Fibroblast of skin of right quadriceps (primary cell): ENCODE measurements at places on chromosomes 12 and 14.

DNA sequence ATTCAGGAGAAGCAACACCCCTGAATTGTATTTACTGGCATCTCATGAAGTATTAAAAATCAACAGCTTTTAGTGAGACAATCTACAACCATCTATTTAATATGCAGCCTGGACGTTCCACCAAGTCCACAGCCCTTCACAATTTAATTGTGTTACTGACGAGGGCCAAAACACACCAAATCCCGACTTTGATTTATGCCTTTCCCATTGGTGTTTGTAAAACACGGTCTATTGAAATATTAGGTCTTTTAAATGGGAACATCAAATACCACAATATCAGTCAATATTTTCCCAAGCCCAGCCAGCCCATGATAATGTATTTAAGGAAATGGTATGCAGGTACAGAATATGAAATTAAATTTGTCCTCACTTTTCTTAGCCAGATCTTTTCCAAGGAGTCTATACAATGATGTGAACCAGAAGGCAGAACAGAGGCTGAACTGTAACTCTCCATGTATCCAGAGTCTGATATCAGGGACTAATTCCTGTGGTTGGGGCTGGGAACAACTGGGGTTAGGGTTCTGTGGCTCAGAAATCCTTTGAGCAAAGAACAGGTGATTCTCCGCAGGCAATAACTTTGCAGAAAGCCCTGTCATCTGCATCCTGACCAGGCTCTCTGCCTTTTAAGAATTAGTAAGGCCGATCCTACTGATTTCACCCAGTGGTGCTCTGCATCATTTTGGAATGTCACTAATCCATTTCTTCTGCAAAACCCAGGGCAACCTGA lies 179.3 kb upstream of the GZMB start:
- DNase-seq, result no peak

DNA sequence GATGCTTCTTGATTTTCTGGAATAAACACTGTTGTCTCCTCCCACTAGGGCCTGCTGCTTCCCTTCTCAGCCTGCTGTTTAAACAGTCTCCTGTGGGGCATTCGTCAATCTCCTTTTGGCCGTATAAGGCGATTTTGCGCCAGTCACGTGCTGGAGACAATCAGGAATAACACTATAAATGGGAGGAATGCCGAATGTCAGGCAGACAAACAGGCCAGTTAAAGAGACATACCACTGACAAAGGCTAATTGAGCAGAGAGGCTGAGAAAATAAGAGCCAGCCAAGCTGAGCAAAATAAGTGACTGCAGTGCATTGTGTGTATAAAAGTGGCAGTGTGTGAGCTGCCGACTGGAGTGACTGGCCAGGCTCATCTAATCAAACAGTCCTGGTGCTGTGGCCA lies 23.3 kb downstream of the DMAC2L start:
- DNase-seq, result peak; percentile 85

DNA sequence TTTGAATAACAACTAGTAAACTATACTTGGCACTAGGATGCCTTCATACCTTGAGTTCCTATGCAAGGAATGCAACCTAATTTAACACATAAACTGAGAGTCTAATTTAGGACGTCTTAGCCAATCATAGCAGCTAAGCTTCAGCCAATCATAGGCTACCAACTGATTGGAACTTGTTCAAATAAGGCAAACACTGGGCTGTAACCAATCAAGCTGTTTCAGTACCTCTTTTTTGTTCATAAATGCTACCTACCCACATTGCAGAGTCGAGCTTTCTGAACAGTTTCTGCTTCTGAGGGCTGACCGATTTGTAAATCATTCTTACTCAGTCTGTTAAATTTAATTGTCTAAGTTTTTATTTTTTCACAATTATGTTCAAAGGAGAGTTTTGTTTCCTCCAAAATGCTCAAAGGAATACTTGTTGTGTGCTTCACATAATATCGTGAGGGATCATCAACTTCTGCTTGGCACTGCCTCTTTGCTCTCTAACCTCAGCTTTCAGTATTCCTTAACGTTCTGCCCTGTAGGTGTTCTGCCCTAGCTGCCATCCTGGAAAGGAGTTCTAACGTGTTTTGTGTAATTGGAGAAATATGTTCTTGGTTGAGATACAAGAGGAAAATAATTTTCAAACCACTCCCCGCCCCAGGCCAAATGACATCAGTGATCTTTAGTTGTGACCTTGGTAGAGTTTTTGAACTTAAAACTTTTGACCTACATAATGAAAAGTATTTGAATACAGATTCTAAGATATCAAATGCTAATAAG lies 380.4 kb upstream of the MIS18BP1 start:
- DNase-seq, result no peak

DNA sequence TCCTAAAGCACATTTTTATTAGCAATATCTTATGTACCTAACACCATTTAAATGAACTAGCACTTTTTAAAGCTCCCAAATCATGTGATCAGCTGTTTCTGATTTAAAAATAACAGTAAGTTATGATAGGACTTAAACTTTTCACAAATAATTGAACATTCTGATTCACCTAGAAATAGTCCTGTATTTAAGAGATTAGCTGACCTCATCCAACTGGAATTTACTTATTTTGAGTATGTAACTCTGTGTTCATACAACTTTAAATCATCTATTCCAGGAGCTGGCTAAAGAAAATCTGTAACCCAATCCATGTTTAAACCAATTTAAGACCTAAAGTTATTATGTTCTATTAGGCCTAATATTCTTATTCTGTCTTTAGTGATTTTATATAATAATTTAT lies 184.3 kb downstream of the CCDC91 start:
- peak; percentile 55 for DNase-seq

DNA sequence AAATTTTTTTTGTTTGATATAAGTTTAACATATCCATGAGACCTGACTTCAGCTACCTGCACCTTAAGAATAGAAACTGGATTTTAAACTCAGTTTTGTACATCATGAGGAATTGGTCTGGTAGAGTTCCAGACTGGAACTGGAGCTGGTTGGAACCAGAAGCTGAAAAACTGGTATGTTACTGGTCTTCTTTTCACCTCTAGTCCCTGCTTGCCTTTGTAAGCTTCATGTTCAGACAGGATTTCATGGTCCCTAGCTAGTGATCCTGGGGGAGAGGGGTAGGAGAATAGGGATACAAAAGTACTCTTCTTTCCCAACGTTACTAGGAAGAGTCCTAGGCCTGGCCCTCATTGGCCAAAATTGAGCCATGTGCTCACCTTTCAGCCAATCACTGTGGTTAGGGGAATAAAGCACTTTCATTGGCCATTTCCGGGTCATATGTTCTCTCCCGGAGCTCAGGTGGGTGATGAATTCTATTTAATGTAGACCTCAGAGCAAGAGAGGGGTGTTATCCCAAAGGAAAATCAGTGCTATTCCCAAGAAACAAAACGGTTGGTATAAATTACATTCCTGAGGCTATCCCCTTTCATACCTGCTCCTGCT lies 36.9 kb upstream of the APPL2 start:
- no peak for DNase-seq

GRCh38 chr14:75430116-75430515 lies 2.3 kb downstream of the JDP2 start:
- DNase-seq, result peak; percentile 51

GRCh38 chr14:103087343-103087835 lies 3.4 kb downstream of the LBHD2 start:
- no peak for DNase-seq

GRCh38 chr12:57212701-57213057 lies 3.9 kb upstream of the NXPH4 start:
- no peak for DNase-seq

- DNase-seq, result no peak
Measured at GRCh38 chr14:86865934-86866333, 1127.0 kb downstream of the GALC start.

GRCh38 chr14:95024380-95024779 lies 132.9 kb downstream of the DICER1 start:
- DNase-seq, result no peak

DNA sequence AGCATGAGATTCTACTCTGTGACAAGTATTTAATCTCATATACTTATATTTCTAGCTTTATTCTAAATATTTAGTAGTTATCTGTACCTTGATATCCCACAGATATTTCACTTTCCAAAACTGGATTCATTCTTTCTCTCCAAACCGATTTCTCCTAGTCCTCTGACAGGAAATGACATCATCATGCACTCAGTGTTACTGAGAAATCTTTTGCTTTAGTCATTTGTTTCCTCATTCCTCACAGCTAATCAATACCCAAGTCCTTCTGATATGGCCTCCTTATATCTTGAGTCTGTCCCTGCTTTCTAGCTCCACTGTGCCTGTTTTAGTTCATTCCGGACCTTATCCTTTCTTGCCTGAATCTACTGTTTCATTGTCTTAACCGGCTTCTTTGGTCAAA lies 39.4 kb upstream of the E2F7 start:
- peak; percentile 73 for DNase-seq

DNA sequence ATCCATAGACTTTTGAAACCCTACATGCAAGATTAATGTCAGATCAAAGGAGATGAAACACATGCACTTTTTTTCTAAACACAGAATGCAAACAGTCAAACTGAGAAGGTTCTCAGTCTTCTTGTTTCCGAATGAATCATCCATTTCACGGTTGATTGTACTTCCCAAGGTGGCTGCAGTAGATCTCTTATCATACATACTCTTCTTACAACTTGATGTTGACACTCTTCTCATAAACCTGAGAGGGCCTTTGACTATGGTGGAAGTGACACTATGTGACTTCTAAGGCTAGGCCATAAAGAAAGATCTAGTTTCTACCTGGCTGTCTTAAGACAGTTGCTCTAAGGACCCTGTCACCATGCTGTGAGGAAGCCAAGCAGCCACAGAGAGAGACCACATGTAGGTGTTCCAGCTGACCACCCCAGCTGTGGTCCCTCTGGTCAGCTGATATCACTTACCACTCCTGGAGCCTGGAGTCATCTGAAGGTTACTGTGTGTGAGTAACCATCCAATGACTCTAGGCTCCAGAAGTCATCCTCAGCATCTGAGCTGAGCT lies 67.2 kb upstream of the HMGA2 start:
- DNase-seq, result no peak

- peak; percentile 3 for DNase-seq
Measured at GRCh38 chr14:96681829-96682228, 115.4 kb upstream of the VRK1 start.

GRCh38 chr14:24399999-24400718 lies 1.4 kb downstream of the NYNRIN start:
- no peak for DNase-seq

DNA sequence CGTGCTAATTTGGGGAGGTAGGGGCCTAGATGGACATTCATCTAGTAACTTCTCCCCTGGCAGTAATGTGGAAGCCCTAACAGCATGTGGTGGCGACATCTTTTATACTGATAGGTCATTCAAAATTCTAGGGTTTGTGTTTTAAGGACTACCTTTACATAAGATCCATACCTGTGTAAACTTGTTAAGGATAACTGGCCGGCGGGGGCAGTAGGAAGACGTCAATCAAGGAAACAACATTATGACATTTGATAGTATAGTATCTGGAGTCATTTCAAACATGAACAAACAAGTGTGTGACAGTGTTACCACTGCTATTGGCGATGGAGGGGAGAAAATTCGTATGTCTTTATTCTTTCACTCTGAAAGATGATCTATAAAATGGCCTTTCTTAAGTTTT lies 120.0 kb downstream of the TTLL5 start:
- DNase-seq, result no peak

GRCh38 chr12:106552228-106552627 lies 30.6 kb upstream of the RFX4 start:
- no peak for DNase-seq

DNA sequence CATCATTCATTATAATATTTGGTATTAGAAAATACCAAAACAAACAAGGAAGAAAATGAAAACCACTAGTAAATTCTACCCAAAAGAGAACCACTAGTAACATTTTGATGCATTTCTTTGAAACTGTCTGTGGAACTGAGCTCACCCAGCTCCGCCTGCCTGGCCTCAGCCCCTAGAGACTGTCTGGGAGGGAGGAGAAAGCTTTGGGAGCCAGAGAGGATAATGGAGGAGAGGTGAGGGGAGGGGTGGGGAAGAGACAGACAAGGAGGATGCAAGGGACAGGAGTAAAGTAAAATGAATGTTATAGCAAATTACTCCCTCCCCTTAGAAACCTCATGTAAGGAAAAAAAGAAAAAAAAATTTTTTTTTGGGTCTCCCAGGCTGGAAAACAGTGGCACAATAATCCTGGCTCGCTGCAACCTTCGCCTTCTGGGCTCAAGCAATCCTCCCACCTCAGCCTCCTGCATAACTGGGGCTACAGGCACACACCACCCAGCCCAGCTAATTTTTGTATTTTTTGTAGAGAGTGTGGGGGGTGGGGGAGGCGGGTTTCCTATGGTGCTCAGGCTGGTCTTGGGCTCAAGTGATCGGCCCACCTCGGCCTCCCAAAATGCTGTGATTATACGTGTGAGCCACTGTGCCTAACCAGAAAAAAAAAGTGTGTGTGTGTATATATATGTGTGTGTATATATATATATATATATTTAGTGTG lies 3.2 kb upstream of the MMP19 start:
- no peak for DNase-seq

GRCh38 chr12:43332977-43333640 lies 218.9 kb downstream of the ADAMTS20 start:
- peak; percentile 62 for DNase-seq

- DNase-seq, result no peak
Measured at GRCh38 chr14:46626876-46627275, 24.7 kb downstream of the RPL10L start.

DNA sequence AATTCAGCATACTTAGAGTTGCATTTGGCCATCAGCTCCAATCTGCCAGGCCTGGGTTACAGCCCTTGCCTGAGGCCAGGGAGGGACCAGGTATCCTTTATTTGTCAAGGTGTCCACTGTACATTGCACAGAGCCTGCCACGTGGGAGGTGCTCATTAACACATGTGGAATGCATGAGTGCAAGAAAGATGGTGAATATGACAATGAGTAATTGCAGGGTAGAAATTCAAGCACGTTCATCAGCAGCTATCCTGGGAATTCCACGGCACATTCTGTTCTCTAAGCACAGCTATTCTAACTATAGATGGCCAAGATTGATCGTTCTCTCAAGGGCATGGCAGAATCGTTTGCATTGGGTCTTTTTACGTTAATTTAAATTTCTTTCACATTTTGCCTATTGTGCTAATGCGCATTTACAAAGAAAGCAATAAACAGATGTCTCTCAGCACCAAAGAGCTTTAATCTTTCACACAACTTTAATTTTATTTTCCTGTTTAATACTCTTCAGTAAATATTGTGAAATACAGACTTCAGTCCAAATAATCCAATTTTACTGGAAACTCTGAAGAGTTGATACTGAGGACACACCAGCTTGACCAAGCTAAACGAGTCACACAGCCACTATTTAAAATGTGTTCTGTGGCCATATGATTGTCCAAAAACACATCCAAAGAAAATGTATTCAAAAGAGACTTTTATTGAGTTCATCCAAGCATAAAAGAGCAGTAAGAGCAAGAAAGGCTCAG lies 1025.7 kb upstream of the TMEM132C start:
- peak; percentile 46 for DNase-seq

DNA sequence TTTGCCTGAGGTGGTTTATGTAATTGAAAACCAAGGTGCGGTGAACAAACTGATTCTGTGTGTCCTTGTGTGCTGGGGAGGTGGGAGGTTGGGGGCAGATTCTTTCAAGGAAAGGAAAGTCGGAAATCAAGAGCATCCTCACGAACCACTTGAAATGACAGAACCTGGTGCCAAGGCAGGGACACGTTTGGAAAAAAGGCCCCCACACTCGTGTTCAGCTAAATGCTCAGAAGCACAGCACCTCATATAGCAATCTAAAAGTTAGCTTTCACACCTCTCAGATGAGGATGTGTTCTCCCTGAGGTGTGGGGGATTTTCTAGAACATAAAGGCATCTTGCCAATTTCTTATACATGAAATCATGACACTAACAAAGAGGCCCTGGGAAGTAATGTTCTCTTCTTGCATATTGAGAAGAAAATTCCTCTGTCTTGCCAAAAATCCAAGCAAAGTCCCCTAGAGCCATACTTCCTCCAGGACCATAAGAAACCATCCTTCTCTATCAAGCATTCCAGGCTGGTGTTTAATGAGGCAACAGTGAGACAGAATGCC lies 119.6 kb downstream of the PLXNC1 start:
- peak; percentile 51 for DNase-seq
